ENCODE measurements at places on chromosomes 12 and 14.

- no peak for DNase-seq
Measured at GRCh38 chr12:4257442-4257841, 16.1 kb upstream of the CCND2 start.

GRCh38 chr14:85241022-85241855 lies 288.7 kb upstream of the FLRT2 start:
- no peak for DNase-seq

DNA sequence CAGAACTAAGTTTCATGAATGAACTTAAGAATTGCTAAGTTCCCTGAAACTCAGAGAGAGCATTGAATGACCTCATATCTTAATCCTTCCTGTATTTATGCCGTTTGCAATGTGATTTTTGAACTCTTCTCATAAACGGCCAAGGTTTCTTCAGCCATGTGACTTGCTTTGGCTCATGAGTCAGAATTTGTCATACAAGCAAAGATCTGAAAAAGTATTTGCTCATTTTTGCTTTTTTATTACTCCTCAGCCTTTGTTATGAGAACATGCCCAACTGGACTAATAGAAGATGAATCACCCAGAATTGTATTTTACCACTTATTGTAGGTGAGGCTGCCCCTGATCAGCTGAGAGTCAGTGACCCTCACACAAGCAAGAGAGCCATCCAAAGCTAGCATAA lies 693.8 kb downstream of the BCL11B start:
- no peak for DNase-seq

- DNase-seq = no peak
Measured at GRCh38 chr12:24416423-24417109, 467.1 kb upstream of the SOX5 start.

DNA sequence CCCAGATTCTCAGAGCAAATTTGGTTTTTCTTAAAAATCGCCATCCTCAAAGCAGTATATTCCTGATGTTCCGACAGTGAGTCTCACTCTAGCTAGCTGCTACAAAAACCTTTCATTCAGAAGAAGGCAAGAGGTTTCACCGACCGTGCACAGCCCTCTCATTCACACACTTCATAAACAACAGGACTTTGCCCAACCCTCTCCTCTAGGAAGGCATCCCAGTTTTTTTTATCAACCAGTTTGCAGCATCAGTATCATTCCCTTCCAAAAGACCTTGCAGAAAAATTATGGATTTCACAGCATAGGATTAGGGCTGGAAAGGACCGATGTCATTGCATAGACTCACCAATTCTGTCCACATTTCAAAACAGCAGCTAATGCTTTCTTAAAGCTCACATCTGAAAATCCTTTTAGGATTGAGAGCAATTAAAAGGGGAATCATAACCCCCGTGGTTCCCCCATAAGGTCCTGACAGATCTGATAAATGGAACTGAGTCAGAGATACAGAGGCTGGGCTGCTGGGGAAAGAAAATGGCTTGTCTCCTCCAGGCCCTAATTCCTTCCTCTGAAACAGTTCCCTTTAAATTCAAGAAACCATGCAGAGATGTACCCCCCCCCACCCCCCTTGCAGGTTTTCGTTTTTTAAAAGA lies 597 bp downstream of the SVOP start:
- DNase-seq = no peak

GRCh38 chr12:123388951-123389559 lies 5.1 kb downstream of the KMT5A start:
- no peak for DNase-seq

DNA sequence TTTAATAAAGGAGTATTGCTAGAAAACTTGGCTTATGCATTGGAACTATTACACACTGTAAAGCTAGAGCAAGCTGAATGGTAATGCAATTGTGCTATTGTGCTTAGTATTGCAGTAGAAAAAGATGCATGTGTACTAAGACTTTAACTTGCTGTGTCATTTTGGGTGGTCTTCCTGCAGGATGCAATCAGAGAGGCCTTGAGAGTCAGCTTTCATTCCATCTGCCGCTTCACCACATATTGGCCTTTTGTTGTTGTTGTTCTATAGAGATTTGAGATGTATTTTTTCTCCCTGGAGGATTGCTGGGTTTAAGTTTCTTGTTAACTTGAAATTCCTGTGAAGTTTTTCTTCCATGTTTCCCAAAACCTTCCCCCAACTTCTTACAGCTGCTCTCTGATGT lies 449.7 kb downstream of the TMTC2 start:
- DNase-seq = no peak

DNA sequence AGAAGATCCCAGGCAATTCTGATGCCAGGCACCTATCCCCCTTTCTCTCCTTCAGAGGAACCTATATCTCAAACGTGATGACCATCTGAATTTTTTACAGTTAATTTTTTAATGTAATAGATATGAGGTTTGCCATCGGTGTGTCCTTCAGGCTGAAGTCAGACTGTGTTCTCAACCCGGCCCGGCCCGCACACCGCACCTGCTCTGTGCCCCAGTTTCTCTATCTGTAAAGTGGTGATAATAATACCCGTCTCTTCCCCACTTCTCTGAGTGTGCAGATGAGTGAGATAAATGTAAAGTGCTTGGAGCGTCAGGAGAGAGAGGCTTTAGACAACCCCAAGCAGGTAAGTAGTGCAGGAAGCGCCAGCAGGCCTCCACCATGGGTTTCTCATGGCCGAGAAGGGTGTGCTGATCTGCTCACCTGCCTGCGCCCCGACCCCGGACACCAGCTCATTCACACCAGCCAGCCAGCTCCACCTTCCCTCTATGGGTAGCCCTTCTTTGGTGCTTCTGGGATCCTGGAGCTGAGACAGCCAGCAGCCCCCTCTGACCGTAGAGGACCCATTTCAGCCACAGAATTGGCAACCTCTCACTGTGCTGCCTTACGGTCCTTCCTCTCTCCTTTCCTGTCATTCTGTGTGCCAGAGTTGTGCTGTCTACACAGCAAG lies 80.0 kb downstream of the ZFP36L1 start:
- DNase-seq = no peak

DNA sequence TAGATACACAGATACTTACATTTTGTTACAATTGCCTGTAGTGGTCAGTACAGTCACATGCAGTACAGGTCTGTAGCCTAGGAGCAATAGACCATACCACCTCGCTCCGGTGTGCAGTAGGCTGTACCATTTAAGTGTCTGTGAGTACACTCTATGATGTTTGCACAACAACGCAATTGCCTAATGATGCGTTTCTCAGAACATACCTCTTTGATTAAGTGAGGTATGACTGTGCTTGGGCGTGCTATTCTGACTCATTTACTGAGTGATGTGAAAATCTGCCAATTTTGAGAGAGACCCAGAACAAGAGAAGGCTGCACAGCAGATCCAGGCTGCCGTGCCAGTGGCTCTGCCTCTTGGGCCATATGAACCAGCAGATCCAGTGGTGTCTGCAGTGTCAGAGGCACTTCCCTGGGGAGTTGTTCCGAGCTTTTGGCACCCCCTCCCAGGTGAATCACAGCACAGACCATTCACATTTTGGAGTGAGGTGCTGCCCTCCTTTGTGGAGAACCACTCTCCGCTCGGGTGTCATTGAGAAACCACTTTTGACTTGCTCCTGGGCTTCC lies 20.4 kb downstream of the DLK1 start:
- DNase-seq = no peak

DNA sequence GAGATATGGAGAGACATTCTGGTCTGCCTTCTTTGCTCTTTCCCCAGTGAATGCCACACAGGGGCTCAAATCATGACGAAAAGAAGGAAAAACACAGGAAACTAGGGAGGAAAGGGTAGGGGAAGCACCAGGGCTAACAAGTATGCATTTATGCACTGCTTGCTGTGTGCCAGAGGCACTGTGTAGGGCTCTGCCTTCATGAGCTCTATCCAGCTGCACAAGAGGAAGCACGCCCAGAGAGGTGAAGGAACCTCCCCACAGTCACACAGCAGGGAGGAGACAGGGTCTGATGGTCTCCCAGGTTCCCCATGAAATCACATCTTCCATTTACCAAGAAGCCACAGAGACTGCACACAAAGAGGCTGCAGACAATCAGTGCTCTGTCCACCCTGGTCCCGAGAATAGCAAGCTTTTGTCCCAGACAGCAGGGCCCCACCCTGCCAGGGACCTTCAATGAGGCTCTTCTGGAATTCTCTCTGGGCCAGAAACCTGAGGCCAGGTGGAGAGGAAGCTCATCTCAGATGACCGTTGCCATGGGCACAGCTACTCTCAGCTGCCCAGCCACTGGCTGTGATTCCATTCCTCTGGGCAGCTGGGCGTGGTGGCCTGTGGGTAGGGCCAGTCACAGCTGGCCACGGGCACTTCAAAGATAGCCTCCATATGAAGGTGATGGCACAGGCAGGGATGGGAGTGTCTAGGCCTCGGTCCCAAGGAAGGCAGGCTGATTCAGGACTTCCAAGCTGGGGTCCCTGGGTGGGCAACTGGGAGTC lies 7.3 kb upstream of the TRPV4 start:
- no peak for DNase-seq

DNA sequence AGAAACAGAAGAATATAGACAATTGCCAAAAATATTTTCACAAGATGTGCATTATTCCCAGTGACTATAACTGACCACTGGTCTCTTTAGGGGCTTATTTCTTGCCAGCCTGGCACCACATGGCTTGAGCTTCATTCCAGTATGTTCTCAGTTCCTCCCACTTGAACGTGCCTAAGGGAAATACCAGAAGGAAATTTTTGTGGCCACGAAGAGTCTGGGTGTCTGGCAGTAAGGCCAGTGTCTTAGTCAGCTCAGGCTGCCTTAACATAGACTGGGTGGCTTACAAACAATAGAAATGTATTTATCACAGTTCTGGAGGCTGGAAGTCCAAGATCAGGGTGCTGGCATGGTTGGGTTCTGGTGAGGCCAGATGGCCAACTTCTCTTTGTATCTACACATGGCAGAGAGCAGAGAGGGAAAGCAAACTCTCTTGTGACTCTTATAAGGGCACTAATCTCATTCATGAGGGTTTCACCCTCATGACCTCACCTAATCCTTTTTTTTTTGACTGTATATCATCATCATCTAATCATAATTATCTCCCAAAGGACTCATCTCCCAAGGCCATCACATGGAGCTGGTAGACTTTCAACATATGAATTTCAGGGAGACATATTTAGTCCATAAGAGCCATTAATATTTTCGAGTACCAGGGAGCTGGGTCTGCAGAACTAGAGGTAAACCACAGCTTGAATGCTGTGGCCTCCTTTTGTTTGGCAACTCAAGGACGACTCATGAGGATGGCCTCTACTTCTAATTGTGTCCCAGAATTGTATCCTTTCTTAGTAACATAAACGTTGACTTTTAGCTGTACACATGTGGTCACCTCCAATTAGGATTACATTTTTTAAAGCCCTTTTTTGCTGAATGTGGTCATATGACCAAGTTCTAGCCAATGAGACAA lies 5.1 kb upstream of the SMOC1 start:
- no peak for DNase-seq

DNA sequence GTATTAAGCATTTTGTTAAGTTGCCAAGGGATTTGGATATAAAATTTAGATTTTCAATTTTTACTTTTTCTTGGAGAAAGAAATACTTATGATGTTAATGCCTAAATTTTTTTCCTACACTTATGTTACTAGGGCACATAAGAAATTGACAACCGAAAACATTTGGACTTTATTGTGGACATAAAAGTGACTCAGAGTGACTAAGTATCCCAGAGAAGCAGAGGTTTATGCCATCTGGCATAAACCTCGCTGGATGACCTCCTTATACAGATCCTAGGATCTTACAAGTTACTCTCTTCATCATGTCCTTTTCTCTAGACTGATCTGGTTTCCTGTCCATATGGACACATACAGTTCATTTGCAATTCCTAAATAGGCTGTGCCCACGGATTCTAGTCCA lies 89.8 kb downstream of the RERG start:
- DNase-seq = no peak
